ENCODE measurements at places on chromosomes 3 and 15.

DNA sequence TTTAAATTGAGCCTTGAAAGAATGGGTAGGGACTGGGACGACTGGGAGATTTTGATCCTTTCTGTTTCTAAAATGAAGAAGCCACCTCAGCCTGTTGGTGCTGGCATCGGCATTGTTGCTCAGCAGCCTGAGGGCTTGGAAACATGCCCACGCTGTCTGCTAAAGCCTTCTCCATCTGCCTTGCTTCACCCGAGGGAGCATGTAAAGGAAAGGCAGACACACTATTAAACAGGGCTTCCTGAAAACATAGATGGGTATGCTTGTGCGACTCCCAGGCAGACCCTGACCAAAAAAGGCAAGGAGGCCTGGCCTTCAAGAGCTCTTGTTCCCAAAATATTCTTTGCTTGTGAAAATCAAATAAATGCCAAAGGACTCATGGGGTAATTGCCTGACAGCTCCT, 84.2 kb upstream of the SLC4A7 start:
- DNase-seq, result peak; percentile 50

DNA sequence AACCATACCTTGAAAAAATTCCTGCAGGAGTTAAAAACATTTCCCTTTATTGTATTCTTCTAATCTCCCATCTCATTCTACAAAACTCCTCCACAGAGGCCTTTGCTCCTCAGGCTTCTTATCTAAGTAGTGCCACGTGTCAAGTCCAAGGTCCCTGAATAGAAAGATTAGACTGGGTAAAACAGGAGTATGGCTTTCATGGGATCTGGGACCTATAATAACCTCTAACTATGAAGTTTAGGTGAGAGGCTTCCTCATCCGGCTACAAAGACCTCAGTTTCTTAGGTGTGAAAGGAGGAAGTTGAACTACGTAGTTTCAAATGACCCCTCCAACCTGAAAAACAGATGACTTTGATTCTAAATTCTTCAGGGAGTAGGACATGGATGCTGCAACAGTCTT, 20.0 kb downstream of the GPR15 start:
- DNase-seq, result no peak

DNA sequence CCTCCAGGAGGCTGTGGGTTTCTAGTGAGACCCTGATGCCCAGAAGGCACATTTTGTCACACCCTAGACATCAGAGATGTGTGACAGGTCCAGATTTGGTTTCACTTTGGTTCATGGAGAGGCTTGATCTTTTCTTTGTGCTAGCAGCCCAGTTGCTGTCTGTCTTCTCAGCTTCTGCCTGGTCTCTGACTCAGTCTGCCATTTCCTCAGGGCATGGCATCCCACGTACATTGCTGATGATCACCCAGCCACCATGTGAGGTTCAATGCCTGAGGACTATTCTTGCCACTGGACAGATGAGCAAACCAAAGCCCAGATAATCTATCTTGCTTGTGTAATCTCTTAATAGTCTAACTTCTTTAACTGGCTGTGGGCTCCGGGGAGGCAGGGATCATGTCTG, 144.9 kb upstream of the MRPS22 start:
- no peak for DNase-seq

- DNase-seq, result no peak
Observed at GRCh38 chr3:139129892-139130291, 85.2 kb upstream of the PRR23C start.

- no peak for DNase-seq
Observed at GRCh38 chr3:22372292-22373062, 621.5 kb upstream of the ZNF385D start.

Data from HFF-Myc (cell line).